ENCODE measurements at places on chromosomes 13 and 19.

- no peak for DNase-seq
Measured at GRCh38 chr13:111460548-111461444, 140.4 kb downstream of the TEX29 start.

GRCh38 chr13:27120011-27120410 lies 51.6 kb downstream of the USP12 start:
- DNase-seq = no peak

DNA sequence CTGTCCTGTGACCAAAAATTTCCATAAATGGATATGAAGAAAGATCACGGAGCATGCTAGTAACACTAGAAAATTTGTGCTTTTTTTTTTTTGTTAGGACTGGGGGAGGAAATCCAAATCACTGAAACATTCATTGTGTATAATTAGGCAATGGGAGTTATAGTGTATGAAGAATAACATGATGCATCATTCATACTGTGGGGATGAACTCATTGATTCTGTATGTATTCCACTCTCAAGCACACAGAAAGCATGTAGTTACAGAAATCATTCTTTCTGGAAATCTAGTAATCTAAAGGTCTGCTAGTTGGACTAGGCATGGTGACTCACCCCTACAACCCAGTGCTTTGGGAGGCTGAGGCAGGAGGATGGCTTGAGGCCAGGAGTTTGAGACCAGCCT lies 749.7 kb downstream of the DIAPH3 start:
- no peak for DNase-seq

DNA sequence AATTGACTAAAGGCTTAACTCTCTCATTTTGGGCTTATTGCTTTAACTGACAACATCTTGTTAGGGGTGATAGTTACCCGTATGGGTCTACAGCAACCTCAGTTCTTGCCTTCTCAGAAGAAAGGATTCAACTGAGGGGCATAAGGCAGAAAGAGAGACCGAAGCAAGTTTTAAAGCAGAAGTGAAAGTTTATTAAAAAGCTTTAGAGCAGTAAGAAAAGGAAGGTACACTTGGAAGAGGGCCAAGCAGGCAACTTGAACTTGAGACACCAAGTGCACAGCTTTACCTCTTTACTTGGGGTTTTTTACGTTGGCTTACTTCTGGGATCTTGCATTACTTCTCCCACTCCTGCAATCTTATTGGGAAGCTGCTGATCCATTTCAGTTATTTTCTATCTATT lies 246.9 kb upstream of the PRR20A start:
- DNase-seq = no peak

GRCh38 chr13:44484562-44485138 lies 91.5 kb downstream of the TSC22D1 start:
- DNase-seq = no peak

DNA sequence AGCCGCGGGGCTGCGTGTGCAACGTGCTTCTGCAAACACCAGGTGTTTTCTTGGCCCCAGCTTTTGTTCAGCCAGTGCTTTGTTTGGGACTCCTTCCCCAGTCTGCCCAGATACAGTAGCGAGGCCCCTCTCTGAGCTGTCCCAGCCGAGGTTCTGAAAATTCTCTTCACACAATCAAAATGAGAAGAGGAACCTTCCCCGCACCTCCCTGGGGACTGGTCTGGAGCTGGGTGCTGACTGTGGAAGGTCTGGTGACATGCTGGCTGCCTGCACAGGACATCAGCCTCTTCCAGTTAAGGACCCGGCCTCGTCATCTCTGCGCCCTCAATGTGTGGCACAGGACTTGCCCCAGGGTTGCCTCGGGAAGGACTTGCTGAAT lies 4.2 kb downstream of the ATP4A start:
- no peak for DNase-seq

DNA sequence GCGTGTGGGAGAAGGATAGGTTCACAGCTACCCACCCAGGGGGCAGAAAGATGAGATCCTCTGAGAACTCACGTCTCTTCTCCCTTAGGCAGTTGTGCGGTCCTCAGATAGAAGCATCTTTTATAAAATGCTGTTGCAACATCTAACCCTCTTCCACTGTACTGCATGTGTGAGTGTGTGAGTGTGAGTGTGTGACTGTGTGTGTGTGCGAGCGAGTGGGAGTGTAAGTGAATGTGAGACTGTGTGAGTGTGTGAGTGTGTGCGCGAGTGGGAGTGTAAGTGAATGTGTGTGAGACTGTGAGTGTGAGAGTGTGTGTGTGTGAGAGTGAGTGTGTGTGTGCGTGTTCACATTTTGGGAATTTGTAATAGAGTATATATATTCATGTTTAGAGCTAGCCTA lies 55.6 kb upstream of the F7 start:
- no peak for DNase-seq

DNA sequence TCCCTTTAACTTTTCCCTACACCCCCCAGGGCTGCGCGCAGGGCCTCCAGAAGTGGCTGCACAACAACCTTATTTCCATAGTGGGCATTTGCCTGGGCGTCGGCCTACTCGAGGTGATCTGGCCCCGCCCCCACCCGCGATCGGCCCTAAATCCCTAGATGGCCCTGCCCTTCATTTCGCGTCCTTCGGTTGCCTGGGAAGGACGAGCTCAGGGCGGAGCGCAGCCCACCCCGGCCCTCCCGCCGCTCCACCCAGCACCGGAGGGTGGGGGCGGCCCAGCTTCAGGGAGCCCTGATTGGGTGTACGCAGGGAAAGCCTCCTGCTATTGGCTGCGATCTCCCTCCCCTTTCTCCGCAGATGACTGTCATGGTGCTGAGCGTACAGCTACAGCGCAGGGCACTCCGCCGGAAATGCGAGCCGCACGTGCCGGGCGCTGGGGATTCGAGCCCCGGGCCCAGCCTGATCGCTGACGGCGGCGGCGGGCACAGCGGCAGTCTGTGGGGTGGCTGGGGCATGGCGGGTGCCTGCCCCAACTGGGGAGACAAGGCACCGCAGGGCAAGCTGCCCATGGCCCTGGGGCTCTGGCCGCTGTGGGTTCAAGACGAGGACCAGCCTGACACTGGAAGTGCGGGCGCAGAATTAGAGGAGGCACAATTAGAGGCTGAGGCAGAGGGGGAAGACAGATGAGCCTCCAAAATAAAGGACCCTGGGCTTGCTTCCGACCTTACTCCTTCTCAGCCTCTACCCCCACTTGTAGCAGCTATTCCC lies 4.3 kb downstream of the CD37 start:
- no peak for DNase-seq

- DNase-seq = no peak
Measured at GRCh38 chr19:719636-720344, 11.1 kb downstream of the PALM start.

DNA sequence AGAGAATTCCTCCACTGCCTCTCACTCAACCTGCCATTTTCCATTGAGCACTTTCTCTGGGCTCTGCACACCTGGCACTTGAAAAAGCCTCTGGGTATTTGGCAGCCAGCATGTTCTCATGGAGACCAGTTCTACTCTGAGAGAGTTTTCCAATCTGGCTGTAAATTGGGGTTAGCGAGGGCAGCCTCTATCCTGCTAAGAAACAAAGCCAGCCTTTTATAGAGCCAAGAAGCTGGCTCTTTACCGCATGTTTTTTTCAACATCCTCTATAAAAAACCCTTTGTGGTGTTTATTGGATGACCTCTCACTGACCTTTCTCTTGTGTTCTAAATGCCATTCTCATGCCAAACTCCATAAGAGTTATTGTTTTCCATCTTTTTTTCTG lies 52.6 kb upstream of the RCBTB2 start:
- no peak for DNase-seq

- DNase-seq = no peak
Measured at GRCh38 chr13:29428310-29429181, 166.9 kb downstream of the SLC7A1 start.

DNA sequence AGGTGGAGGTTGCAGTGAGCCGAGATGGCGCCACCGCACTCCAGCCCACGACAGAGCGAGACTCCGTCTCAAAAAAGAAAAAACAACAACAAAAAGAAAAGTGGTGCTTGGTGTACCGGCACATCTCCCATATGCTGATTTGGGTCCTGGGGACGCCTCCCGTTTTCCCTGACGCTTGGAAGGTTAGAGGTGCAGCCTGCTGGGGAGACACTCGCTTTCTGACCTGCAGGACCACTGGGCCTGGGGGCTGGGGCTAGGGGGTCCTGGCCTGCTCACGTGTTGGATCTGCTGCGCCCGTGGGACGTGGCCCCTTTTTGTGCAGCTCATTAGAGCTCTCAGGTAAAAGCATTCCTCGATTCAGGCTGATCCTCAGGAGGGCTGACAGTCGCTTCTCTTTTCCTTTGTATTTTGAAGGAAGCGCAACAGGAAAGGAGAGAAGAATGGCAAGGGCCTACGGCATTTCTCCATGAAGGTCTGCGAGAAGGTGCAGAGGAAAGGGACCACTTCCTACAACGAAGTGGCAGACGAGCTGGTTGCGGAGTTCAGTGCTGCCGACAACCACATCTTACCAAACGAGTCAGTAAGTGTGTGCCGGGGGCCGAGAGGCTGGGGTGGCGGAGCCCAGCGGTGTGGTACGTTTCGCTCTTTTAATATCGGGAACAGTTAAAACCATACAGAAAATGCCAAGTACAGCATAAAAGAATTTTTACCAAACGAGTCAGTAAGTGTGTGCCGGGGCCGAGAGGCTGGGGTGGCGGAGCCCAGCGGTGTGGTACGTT lies 25.1 kb downstream of the ATP4B start:
- DNase-seq = no peak

GRCh38 chr13:106573868-106574267 lies 5.9 kb upstream of the ARGLU1 start:
- no peak for DNase-seq

DNA sequence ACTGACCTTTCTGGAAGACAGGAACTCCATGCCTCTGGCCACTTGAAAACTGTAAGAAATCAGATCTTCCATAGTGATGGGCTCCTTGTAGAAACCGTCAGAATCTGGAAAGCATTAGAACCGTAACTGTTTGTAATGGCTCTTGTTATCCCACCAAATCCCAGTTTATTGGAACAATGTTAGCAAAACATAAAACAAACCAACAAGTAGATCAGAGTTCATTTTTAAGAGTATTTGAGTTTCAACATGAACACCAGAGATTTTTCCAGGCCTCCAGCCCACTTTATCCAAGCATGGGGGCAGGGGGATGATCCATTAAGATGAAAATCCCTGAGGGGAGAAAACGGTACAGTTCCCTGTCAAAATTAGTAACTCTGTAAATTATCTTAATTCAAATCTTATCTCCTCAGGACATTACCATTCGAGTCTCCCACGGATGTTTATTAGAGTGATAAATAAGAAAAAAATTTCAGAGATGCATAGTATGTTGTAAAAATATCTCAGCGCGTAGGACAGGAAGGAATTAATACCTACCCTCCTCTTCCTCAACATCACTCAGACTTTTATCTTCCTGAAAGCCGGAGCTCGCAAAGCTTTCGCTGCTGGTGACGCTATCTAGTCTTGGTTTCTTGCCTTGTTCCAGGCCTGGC lies 172.5 kb downstream of the FLT1 start:
- no peak for DNase-seq

GRCh38 chr13:71090990-71091389 lies 776.0 kb downstream of the DACH1 start:
- DNase-seq = no peak

DNA sequence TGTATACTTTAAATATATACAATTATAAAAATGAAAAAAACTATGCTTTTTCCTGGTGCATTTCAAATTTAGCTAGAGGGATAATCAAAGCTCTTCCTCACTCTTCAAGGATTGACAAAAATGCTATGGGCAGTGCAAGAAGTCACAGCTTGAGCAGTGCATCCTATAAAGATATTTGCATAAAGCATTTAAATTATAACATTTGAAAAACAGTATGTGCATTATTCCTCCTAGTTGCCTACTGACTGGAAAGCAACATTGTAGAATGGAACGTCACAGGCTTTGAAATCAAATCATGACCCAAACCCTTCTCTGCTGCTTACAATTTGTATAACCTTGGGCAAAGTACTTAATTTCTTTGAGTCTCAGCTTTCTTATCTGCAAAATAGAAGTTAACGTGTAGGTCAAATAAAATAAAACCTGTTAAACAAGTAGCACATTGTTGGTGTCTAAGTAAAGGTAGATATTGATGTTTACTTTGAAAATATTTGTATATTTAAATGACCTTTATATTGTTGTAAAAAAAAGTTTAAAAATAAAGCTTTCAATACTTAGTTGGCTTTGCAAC lies 9.2 kb upstream of the KLHL1 start:
- no peak for DNase-seq

- no peak for DNase-seq
Measured at GRCh38 chr19:15081911-15082310, at the start of gene OR1I1. OR1I1 (plus strand) TSS chr19:15082211; CDS start chr19:15087066, 4,855 bp downstream.

DNA sequence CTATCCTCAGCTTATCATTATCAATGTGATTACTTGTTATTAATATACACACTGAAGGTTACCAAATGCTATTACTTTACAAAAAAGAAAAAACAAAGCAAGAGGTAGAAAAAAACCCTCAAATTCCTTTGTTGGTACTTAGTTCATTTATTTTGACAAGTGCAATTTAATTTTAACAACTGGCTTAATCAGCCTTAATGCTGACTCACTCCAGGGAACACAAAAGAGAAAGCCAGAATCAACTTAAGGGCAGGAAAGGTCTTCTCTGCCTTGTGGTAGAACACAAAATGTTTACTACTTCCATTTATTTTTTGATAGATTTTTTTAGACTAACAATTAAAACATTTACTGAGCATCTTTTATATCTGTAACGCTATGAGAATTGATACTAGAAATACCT lies 417.1 kb downstream of the PCDH17 start:
- no peak for DNase-seq

- DNase-seq = no peak
Measured at GRCh38 chr13:94198681-94199080, 280.8 kb downstream of the DCT start.

- DNase-seq = no peak
Measured at GRCh38 chr13:25248071-25248470, 39.2 kb downstream of the MTMR6 start.

GRCh38 chr19:14012378-14012915 lies 6.3 kb upstream of the RFX1 start:
- DNase-seq = no peak

DNA sequence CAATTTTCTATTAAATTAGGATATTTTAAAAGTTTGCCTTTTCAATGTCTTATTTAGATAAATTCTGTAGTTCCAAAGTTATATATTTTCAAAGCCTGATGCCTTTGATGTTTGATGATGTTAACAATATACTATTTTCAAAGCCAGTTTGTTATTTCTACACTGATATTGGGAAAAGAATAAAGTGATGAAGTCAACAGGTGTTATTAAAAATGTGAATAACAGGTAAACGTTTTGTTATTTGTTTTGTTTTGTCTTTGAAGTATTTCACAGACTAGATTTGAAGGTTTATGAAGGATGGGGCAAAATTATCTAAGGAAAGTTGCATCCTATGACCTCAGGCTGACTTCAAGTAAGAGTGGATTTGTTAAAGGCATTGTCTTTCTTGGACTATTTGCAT lies 33.1 kb upstream of the ZNF420 start:
- DNase-seq = no peak

DNA sequence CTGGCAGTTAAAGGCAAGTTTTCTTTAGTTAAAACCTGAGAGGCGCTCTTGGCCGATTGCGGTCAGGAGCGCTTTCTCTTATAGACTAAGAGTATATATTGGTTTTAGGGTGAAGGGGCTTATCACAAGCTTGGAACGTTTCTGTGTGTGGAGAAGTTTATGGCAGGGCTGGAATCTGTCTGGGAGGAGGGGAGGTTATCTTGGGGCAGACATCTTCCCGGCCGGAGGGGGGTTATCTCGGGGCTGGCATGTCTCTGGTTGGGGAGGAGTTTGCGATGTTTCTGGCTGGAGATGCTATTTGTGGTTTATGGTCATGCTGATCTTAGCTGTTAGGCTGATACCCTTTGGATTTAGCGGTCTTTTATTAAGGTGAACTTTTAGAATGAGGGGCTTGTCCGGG lies 18.3 kb downstream of the KDM4B start:
- no peak for DNase-seq

GRCh38 chr19:31742249-31742648 lies 393.0 kb upstream of the TSHZ3 start:
- no peak for DNase-seq

All from activated naive CD8-positive, alpha-beta T cell treated with anti-CD3 and anti-CD28 coated beads, Interleukin-2, amount 50 U/mL, for 16 hours (primary cell).